ENCODE measurements at places on chromosomes 11 and 22.

DNA sequence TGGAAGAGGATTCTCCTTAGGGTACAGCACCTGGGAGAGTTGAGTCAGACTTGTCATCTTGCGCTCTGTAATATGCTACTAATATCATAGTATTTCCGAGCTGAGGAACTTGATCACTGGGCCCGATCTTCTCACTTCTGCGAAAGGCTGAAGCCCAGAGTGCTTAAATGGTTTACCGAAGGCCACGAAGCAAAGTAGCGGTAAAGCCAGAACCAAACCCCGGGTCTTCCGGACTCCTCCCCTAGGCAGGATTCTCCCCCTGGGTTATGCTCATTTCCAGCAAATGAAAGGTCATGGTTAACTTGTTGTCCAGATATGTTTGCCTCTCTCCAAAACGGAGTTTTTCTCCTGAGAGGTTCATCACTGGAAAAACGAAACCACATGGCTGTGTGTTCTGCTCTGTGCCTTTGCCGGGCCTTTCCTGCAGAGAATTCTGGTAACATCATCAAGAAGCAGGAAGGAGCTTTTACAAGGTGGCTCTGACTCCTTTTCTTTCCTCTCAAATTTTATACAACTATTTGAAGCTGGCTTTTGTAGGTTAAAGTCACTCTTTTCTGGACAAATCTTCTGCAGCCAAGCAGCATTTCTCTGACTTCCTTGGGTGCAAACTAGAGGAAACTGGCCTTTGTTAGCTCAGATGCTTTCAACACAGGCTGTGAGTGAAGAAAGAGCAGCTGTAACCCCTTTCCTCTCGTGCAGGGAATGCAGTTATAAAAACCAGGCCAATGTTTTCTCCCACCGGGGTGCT, 35.5 kb downstream of the UBASH3B start:
- peak; percentile 56 for DNase-seq

- no peak for DNase-seq
Observed at GRCh38 chr11:97740801-97741151, 1280.0 kb upstream of the CNTN5 start.

- no peak for DNase-seq
Observed at GRCh38 chr11:10725907-10726253, 25.2 kb upstream of the CTR9 start.

GRCh38 chr11:1873048-1873812, 18.5 kb downstream of the PRR33 start:
- DNase-seq: peak; percentile 29

- no peak for DNase-seq
Observed at GRCh38 chr22:25546751-25547150, 17.7 kb upstream of the GRK3 start.

- no peak for DNase-seq
Observed at GRCh38 chr11:126736682-126737572, 263.6 kb downstream of the KIRREL3 start.

DNA sequence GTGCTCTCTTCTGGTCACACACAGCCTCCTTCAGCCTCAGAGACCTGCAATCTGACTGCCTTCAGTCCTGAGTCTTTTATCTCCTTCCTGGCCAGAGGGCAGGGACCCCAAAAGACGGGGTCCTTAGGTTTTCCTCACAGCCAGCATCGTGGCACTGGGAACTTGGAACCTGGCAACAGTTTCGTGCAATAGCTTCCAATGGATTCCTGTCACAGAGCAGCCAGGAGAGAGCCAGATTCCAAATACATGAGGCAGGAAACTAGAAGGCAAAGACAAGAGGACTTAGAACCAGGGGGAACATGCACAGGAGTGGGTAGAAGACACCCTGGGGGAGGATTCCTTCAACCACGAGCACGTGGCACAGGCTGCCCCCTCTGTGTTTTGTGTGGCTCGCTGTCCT, 48.6 kb downstream of the C11orf91 start:
- peak; percentile 32 for DNase-seq

DNA sequence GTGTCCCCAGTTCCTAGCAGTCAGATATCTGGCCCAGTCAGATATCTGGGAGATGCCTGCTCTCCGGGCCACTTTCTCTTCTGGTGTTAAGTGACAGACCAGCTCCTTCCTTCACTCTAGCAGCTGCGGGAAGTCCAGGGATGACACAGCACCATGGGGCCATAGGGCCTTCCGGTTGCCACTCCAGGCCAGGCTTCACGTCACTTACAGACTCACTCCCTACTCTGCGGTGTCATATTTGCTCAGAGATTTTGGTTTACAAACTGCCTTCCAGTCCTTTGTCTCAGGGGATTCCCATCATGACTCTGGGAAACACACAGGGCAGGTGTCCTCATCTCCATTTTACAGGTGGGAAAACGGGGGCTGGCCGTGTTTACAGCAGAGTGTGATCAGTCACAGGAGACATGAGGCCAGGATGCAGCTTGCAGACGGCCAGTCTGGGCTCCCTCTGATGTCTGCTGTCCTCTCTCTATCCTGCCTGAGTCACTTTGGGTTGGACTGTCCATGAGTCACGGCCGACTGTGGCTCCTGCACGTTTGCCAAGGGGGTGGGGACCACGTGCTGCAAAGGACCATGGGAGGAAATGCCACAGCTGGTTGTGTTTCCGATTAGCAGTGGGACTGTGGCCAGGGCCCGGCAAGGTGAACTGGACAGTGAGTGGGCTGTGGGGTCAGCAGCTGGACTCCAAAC, 8.2 kb upstream of the TBC1D22A start:
- peak; percentile 98 for DNase-seq

- DNase-seq: no peak
Observed at GRCh38 chr11:10490032-10490397, 35.0 kb downstream of the AMPD3 start.

GRCh38 chr11:126662035-126662790, 306.7 kb downstream of the ST3GAL4 start:
- no peak for DNase-seq

DNA sequence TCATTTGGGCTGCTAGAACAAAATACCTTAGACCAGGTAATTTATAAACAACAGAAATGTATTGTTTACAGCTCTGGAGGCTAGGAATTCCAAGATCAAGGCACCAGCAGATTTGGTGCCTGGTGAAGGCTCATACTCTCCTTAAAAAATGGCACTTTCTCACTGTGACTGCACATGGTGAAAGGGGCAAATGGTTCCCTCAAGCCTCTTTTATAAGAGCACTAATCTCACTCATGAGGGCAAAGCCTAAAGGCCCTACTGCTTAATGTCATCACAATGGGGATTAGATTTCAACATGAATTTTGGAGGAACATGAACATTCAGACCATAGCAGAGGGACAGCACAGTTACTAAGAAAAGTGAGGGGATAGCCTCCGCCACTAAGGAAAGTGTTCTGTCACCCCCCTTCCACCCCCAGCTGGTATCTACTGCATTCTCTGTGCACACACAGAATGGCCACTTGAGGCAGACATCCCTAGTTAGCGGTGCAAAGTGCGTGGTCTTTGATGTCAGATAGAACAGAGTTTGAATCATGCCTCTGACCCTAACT, 47.2 kb upstream of the CEP295 start:
- DNase-seq: no peak

DNA sequence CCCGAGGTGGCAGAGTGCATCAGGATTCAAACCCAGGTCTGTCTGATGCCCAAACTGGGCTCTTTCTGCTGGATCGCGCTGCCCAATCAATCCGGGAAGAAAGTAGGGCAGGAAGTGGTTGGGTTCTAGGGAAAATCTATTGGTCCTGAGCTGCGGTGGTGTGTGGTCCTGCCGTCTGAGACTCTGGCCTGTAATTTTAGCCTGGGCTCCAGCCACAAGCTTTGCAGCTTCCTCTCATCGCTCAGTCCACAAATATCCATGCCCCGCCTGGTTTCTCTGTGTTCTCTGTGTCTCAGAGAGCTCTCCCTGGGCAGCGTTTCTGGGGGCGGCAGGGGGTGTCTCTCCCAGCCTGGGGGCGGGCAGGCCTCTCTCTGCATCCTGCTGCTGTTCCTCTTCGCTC, 18.7 kb downstream of the CACNG2 start:
- no peak for DNase-seq

DNA sequence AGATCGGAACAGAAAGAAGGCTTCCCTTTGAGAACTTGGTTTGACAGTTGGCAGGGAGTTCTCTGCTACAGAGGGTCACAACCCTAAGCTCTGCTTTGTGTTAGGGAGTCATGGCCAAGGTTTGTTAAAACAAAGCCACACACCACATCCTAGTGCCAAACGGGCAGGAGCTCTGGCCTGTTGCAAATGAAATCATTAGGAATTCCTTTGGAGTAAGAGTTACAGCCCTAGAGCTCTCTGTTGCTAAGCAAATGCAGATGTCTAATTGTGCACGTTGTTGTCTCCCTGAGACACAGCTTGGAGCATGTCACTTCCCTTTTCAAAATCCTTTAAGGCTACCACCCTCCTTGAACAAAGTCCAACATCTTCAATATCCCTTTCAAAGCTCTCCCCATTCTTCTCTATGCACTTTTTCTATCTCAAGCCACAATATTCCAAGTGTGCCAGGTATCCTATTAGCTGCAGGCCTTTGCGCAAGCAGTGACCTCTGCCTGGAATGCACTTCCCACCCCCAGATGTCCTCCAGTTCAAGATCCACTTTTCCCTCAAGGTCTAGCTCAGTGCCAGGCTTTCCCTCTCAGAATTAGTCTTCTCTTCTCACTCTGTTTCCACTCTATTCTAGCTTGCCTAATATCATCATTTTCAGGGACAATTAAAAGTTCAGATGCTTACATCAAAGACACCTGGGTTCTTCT, 253.7 kb upstream of the POU2AF2 start:
- peak; percentile 68 for DNase-seq

DNA sequence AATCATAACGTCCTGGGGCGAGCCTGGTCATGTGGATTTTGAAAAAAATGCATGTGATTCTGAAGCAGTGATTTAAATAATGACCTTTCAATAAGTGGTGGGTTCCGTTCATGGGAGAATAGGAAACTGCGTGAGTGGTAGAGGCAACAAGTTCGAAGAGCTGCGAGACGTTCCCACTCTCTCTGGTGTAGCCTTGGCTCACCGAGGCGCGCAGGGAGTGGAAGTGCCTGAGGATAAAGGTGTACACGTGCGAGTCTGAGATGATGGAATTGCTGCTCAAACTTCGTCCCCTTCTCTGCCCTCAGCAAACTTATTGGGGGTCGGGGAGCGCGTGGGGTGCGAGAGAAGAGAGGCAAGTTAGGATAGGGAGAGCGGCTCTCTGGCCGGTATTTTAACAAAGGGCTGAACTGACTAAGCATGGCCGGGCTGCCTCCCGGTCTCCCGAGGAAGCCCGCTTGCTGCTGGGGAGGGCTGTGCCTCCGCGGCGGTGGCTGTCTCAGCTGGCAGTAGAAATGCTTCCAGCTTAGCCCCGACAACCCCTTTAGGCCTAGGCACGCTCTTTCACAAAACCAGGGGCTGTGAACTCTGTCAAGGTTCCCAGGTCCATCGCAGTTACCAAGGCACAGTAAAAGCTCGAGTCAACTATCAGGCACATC, 875 bp upstream of the STT3A start:
- DNase-seq: peak; percentile 34

DNA sequence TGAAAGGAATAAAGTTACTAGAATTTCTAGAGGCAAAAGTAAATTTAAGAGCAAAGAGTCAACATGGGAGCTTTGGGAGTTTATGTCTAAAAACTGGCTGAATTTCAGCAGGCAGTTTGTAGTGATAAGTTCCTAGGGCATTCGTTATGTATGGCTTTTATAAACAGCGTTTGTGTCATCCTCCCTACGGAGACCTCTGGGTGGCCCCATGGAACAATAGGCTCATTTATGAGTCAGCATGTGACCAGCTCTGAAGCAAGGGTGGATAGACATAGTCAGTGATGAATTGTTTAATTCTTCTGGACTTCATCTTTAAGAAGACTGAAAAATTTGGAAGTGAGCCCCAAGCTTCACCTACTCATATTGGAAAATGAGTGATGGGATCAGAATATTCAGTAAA, 37.1 kb downstream of the SVIP start:
- DNase-seq: peak; percentile 75

DNA sequence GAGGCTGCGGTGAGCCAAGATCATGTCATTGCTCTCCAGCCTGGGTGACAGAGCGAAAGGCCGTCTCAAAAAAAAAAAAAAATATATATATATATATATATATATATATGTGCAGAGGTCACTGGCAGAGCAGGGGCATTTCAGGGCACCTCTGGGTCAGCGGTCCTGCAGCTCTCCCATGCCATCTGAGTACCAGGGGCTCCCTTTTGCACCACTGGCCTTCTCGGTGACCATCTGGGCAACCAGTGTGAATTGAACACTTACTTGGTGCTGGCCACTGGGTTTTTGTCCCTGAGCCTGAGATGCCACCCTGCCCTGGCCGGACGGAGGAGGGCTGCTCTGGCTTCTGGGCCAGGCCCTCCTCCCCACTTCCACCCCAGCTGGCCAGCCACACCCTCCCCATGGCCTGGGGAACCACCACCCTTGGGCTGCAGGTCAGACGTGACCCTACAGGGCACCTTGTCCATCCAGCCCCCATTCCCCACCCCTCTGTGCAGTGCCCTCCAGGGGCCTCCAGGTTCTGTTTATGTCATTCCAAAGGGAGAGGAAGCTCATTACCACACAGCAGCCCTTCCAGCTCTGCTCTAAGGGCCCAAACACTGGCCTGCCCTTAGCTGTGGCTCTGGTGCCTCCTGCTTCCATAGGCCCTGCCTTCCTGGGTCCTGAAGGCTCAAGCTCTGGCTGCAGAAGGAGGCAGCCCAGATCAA, 10.3 kb downstream of the MAPK8IP1 start:
- no peak for DNase-seq

- no peak for DNase-seq
Observed at GRCh38 chr11:65611028-65611757, 2.8 kb downstream of the MAP3K11 start.

DNA sequence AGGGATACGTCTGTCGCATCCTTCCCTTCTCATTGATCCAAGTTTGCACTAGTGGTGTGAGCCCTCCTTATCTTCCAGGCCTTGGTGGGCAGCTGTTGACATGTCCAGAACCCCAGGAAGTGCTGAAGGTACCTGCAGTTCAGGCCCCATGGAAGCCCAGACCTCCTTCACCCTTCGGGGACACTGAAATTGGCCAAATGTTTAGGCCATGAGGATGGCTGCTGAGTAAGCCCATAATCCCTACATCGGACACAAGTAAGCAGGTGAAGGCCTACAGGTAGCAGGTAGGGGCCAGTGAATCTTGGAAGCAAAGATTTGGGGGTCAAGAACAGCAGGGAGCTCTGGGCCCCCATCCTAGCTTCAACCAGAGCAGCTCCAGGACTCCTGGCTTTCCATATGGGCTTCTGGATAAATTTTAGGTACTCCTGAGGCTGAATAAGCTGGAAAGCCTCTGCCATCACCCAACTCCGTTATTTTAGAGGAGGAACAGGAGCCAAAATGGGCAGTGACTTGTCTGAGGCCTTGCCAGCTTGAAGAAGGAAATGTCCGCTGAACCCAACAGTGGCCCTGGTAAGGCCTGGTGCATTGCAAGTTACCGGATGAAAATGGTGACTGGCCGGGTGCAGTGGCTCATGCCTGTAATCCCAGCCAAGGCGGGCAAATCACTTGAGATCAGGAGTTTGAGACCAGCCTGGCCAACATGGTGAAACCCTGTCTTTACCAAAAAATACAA, 45.2 kb downstream of the MORC2 start:
- no peak for DNase-seq
